Sigmoid colon (tissue), 7 donors: ENCODE measurements at places on chromosomes 7 and 10. TPM values are rescaled to one million over a fixed set of nuclear protein-coding genes. Genes with fewer than 3 reads are reported as not detected.
A peak's percentile ranks its signal among the peaks of the same experiment; 100 is the strongest.

DNA sequence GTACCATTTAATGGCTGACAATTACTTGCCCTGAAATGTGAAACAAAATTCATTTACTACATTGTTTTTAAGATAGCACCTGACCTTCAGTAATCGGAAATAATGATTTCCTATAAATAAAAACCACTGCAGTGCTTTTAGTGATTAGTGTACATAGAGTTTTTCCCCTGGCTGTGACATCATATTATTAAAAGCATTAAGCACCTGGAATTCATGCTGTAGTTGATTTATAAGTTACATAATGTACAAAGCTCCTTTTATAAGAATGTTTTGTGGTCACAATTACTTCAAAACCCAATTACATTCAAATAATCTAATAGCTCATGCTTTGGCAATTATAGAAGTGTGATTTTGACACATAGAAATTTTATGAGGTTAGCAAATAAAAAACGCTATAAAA is 44.3 kb upstream of the EIF4H start:
- no peak for DNase-seq

Gene SHH
- not detected for total RNA-seq

- no peak for DNase-seq
Observed at GRCh38 chr10:91104193-91105041, 116.0 kb upstream of the PCGF5 start.

GRCh38 chr7:156684661-156685060 is 44.1 kb downstream of the RNF32 start:
- DNase-seq, result no peak

DNA sequence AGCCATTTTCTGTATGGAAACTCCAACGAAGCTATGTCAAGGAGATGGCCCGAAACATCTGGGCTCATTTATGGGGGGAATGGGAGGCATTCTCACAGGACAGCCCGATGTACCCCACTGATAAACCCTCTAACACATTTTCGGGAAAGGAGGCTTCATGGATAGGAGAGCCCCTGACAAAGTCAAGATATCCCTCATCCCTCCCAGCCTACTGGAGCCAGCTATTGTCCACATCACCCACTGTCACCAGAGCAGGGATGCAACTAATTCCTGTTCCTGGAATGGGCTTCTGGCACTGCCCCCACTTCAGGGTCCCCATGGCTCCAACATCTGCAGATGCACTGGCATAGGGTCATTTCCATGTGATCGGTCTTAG is 98.2 kb upstream of the BMPER start:
- no peak for DNase-seq

GRCh38 chr10:5187867-5188266 is 2.9 kb upstream of the AKR1C8 start:
- DNase-seq, result no peak

GRCh38 chr7:48088559-48089045 is 463 bp upstream of the UPP1 start:
- DNase-seq, result peak; percentile 94

Gene CLDN12
- total RNA-seq, result 17.2 TPM

- no peak for DNase-seq
Observed at GRCh38 chr7:41661596-41661995, 41.3 kb downstream of the INHBA start.
